Activated T-cell treated with anti-CD3 and anti-CD28 coated beads, Interleukin-2, amount 50 U/mL, for 24 hours (primary cell): ENCODE measurements at places on chromosomes 1 and 21.

- DNase-seq = no peak
Observed at GRCh38 chr1:18751425-18751824, 108.0 kb downstream of the TAS1R2 start.

DNA sequence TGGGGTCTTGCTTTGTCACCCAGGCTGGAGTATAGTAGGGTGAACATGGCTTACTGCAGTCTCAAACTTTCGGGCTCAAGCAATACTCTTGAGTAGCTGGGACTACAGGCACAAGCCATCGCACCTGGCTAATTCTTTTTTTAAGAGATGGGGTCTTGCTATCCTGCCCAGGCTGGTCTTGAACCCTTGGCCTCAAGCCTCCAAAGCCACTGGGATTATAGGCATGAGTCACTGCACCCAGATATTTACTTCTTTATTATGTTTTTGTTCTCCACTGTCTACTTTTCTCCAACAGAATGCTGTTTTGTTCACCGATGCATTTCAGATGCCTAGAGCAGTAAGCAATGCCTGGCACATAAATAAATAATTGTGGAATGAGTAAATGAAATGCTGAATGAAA lies 72.4 kb downstream of the ADCY10 start:
- DNase-seq = no peak

DNA sequence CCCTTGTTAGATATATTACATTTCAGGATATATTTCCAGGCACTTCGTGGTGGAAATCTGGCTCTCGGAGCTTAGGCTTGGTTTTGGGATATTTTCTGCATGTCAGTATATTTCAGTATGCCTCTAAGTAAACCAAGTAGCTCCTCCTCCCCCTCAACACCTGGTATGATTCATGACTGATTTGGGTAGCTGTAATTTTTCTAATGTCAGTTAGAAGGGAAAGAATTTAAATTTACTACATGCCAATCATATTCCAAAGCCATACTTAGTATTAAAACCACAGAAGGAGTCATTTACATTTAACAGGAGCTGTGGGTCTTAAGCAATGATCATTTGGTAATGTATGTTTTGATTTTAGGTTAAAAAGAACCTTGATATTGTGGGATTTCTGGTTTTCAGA lies 40.6 kb downstream of the ST6GALNAC3 start:
- no peak for DNase-seq

- DNase-seq = no peak
Observed at GRCh38 chr1:79694241-79694640, 687.7 kb upstream of the ADGRL4 start.

DNA sequence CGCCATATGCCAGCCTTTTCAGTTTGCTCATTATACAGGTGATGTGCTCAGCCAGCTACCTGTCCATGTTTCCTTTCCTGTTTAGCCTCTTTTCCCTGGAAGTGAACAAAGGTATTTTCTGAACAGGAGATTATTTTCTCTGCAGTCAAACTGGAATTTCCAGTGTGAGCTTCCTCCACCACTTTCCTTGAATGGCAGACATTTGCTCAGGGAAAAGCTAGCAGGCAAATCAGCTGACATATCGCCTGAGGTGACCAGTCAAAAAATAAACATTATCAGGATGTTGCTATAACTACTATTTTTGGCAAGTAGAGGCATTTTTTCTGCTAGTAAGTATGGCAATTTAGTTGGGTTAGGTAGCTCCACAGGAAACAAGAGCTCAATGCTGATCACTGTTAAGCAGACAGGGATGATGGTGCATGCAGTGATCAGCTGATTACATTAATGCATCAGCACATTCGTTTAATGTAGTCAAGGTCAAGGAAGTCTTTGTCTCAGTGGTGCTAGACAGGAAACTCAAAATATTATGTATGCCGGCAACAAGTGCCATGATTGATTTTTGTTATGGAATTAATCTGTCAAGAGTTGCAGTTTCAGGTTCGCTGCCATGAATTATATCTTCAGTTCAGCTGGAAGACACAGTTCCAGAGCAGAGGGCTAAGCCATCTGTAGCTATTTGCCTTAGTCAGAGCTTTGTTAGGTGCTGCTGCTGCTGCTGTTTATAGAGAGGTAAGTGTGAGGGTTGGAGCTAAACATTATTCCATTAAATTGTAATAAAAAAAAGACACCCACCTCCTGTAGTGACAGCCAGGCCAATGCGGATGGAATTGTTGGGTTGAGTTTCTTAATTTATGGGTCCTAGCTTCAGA lies 179.7 kb upstream of the ST6GALNAC5 start:
- no peak for DNase-seq

DNA sequence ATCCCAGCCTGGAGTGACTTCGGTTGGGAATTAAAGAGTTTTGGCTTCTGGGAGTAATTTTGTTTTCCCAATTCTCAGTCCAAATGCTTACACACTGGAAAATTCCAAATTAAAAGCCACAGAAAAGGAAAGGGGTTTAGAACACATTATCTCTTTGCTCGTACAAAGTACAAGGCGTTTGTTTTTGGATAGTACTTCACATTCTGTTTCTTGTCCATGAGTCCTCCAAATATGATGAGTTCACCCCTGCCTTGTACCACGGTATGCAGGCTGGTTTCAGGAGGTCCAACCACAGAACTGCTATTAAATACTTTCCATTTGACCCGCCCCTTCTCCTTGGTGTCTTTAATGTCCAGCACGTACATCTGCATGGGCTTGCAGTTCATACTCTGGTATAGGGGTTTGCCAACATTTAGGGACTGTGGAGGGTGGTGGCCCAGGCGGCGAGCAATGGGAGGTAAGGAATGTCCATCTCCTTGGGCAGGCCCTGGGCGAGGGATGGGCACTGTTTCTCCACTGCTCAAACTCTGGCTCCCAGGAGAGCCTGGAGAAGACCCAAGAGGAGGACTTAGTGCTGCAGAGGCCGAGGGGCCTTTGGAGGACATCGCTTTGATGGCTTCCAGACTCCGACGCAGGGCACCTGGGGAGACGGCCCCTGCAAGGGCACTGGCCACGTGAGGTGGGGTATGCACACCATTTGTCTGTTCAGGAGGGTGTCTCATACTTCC lies 13.7 kb upstream of the CPLANE2 start:
- no peak for DNase-seq

GRCh38 chr1:88678405-88678804 lies 5.7 kb upstream of the PKN2 start:
- no peak for DNase-seq

DNA sequence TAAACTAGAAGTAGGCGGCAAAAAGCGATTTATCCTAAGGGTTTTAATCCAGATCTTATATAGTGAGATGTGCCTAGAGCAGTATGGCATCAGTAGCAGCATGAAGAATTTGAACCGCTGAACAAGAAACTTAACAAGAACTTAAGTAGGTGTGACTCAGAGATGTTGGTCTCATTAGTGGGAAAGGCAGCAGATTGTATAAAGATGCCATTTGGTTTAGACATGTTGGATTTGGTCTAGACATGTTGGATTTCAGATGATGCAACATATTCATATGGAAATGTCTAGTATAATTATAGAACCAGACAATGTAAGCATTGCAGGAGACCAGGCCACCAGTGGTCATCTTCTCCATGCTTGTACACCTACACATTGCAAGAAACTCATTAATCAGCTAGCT lies 42.1 kb upstream of the ZP4 start:
- no peak for DNase-seq

DNA sequence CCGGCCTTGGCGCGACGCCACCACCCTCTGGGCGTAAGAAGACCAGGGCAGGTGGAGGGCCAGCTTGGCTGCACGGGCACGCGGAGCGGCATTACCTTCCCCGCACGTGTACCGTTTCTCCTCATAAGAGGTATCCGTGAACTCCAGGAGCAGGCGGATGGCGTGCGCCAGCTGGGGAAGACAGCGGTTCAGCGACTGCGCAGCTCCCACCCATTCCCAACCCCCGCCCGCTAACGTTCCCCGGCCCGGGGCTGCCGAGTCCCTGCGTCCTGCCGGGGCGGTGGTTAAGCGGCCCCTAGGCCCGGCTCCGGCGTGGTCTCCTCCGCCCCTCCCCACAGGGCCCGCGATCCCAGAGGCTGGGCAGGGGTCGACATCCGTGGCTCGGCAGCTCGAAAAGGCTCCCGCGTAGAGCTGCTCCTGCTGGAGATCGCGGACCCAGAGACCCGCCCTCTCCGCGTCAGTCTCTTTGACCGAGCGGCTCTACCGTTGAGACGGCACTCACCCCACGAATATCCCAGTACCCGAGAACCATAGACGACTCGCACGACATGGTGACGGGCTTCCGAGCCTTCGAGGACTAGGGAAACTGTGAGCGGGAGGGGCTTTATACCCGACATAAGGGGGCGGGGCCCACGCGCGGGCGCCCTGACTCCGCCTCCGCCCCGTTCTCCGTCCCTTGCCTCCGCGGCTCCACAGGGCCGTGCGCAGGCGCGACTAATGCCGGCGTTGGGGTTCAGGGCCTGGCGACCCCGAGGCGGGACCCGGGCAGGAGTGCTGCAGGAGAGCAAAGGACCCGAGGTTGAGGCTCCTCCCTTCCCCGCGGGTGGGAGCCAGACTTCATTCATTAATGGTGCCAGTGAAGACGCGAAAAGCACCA lies 862 bp downstream of the GSTM3 start:
- DNase-seq = peak; percentile 92

- no peak for DNase-seq
Observed at GRCh38 chr21:20728691-20729090, 269.5 kb upstream of the NCAM2 start.

GRCh38 chr1:47548637-47549036 lies 110.8 kb downstream of the FOXD2 start:
- no peak for DNase-seq

- no peak for DNase-seq
Observed at GRCh38 chr1:111448482-111448917, 556 bp downstream of the WDR77 start.

- DNase-seq = no peak
Observed at GRCh38 chr1:158107916-158108315, 72.8 kb upstream of the CD1D start.

DNA sequence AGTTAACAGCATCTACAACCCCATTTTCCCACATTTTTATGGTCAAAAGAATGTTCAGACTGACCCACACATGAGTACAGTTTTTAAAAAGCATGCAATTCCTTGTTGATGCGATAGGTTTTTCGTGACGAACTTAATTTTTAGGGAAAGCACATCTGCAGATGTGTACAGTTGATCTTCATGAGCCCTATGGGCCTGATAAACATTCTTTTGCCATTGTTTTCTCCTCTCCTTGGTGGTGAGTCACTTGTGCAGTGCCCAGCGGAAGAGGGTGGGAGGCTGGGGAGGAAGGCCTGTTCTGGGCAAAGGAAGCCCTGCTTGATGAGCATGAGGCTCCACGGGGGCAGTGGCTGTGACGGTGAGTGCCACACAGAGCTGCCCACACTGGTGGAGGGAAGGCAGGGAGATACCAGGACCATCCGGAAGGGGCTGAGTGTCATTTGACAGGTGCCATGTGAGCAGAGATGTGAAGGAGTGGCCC lies 5.3 kb downstream of the ARF1 start:
- DNase-seq = no peak

DNA sequence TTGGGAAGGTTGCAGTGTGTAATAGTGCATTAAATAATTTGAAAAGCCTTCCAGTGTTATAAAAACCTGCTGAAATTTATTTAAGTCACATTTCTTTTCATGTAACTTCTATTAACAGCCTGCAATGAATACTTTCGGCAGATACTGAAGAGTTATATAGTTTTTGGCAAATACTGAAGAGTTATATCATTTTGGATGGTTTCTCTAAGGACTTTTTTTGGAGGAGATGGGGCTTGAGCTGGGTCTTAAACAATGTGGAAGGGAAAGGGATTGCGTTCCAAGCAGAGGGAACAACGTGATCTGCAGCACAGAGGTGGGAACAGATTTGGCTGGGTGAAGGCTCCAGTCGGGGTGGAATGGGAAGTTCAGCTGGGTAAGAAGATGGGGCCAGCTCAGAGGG lies 39.8 kb downstream of the MTR start:
- DNase-seq = no peak

DNA sequence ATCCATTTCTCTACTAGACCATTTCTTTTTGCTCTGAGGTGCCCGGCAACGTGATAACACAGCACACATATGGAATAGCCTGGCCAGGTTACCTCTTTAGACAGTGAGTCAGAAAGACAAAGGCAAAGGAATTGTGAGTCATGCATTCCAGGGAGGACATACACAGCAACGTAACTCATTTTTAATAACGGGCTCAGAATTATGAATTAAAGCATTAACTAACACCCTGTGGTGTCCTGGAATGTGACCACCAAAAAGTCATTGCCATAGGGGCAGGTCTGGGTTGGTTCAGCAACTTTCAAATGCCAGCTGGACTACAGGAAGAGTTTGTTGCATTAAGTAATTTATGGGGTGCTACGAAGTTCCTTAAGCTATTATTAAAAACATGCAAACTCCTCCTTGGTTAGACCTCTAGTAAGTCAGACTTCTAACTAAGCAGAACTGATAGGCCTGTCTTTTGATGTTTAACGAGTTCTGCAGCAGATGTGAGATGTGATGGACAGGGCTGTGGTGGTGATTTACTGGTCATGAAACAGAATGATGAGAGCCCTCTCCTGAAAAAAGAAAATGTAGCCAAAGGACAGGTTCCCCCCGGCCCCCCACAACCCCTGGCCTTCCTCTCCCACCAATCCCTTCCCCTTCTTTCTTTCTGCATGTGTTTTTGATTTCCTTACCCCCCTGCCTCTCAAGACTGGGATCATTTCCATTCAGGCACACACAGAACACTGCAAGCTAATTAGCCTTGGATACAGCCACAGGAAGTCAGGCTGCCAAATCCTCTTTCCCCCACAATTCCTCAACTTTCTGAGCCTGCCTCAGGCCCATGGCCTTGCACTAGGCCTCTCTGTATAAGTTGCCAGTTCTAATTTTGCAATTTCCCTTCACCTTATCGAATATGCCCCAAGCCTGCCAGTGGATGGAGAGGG lies 88.9 kb upstream of the HAO2 start:
- no peak for DNase-seq

DNA sequence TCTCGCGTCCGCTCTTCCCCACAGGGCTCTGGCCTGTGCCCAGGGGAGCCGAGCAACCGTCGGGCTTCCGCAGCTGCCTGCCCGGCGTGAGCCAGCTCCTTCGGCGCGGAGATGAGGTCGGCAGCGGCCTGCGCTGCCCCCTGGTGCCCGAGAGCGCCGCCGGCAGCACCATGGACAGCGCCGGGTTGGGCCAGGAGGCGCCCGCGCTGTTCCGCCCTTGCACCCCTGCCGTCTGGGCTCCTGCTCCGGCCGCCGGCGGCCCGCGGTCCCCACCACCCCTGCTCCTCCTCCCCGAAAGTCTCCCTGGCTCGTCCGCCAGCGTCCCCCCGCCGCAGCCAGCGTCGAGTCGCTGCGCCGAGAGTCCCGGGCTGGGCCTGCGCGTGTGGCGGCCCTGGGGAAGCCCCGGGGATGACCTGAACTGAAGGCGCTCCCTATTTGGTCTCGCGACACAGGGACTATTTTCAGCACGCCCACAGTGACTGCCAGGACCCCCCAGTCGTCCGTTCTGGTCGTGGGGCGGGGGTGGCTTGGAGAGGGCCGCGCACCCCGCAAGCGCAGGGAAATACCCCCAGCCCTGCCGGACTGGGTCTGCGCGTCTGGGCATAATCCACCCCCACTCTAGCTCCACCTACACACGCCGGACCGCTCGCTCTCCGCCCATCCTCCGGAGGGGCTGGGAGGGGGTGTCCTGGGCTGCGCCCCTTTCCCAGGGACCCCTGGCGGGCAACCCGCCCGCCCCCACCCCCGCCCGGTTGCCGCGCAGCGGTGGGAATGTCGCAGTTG lies 1.3 kb downstream of the HES3 start:
- peak; percentile 87 for DNase-seq

GRCh38 chr21:26194811-26195251 lies 24.3 kb upstream of the APP start:
- no peak for DNase-seq

- no peak for DNase-seq
Observed at GRCh38 chr1:183197762-183198161, 11.7 kb downstream of the LAMC2 start.
